Omental fat pad (tissue), 4 donors: ENCODE measurements at places on chromosomes 1 and 21.

- no peak for DNase-seq
Observed at GRCh38 chr1:210937846-210938245, 196.1 kb downstream of the KCNH1 start.

DNA sequence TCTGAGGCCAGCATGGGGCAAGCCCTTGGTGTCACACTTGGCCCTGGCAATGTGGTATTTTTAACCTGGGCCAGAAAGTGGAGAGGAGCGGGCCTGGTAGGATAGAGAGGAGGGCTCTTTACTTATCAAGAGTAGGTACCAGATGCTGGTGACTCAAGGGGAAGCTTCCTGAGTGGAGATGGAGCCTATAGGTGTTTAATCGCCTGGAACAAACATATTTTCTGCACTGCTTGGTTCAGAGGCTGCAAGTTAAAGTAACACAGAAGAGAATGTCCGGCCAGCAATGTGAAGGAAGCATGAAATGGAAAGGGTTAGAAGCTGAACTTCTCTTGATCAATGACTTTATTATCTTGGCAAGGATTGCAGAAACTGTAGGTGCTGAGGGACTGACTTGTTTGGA lies 74.3 kb downstream of the DDR2 start:
- no peak for DNase-seq

DNA sequence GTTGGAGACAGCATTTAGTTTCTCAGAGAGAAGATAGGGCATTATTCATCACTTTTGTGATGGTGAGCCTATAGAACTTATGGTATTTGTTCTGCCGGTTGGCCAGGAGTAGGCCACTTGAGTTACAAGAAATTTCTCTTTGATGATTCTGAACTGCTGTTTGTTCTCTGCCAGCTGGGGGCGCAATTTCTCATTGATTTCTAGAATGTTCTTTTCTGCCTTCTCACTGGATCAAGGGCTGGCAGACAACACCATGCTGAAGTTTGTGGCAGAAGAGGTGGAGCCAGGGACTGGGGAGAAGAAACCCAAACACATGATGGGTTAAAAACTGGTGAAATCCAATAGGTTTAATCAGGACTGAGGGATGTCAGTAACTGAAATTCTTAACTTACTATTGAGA lies 360.6 kb downstream of the FAM72C start:
- no peak for DNase-seq

GRCh38 chr21:30193201-30193600 lies 22.7 kb downstream of the CLDN8 start:
- no peak for DNase-seq
